Stimulated activated memory B cell treated with anti-CD40 and anti-IgM and Interleukin-4, amounts not matched to agents 10 μg/mL and 1 μg/mL and 100 μg/mL, for 72 hours (primary cell): ENCODE measurements at places on chromosomes 12 and 14.

DNA sequence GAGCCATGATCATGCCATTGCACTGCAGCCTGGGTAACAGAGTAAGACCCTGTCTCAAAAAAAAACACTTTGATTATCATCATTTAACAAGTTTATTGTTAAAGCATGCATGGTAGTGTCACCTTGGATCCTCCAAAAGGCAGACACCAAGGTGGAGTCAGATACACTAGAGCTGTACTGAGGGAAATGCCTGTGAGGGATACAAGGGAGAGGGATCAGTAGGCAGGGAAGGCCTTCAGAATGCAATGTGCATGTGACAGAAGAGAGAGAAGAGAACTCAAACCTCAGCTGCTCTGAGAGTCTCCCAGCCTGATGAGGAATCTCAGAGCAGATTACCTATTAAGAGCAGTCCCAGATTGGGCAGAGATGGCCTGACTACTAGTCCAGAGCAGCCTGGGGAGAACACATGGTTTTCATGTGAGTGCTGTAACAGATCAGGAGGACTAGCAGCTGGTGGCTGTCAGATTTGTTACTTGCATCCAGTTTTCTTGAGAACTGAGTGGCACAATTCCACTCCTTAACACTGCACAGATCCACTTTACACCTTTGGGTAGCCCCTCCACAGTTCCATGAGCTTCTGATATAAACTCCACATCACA is 38.0 kb upstream of the A2ML1 start:
- ATAC-seq = no peak

GRCh38 chr12:62146318-62146717 is 113.9 kb upstream of the USP15 start:
- ATAC-seq = no peak

- ATAC-seq = no peak
Observed at GRCh38 chr12:119447618-119448017, 113.1 kb downstream of the CCDC60 start.

- ATAC-seq = no peak
Observed at GRCh38 chr14:49908433-49908782, 15.5 kb downstream of the ARF6 start.

GRCh38 chr14:93121030-93121834 is 5.5 kb upstream of the ITPK1 start:
- ATAC-seq = no peak

GRCh38 chr12:109137055-109137454 is 20.7 kb downstream of the ACACB start:
- ATAC-seq = no peak

DNA sequence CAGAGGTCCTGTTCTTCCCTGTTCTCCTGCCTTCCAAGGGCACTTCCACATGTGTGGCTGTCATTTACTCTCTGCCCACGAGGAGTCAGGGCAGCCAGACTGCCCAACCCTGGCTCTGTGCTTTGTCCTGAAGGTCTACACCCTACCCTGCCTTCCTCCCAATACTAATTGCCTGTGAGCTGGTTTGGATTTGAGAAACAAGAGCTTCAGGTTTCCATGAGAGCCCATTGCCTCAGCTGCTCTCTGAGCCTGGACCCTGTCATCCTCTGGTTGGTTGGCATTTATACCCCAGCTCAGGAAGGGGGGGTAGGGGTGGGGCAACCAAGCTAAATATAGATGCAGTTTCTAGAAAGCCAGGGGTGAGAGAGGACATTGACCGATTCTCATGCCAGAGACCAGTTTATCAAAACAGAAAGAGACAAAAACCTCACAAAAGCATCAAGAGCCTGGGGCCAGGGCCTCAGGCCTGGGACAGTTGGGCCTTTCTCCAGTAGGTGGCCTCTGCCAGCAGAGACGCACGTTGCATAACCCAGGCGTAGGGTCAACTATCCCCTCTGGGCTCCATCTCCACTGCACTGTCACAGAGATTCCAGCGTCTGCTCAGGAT is 34.5 kb downstream of the VDR start:
- ATAC-seq = no peak

- ATAC-seq = no peak
Observed at GRCh38 chr14:58946431-58946830, 242.0 kb upstream of the DAAM1 start.

DNA sequence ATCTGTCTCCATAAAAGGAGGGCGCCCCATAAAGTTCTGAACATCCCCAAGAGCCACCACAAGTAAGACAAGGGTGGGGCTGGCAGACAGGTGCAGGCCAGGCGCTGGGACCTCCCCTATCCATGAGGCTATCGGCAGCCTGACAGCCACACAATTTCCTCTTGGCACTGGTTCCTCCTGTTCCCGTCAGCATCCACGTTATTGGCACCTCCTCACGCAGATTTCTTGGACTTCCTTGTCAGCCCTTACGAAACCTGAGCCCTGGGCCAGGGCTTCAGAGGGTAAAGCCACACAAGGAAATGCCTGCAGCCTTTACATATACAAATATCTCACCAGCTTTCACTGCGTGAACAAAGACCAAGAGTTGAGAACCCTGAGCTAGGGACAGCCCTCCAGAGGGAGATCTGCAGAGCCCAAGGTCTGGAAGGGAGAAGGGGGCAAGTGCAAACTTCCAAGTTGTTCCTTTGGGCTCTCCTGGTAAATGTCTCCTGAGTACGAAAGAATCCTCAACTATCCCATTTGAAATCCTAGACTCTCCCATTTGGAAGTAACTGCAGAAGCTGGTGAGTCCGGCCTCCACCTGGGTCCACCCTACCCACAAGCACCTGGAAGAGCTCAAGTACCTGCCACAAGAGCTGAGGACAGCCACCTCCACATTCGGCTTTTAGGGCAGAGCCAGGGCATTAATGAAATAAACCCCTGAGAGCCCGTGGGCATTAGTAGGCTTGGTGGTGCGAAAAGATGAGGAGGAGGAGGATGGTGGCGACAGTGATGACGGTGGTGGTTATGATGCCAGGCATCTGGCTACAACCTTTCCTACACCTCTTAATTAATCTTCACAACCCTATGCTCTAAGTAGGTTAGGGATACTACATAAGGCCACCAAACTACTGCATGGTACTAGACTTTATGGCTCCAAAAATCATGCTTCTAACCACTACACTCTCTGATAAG is 5.5 kb upstream of the TC2N start:
- peak; percentile 60 for ATAC-seq

- ATAC-seq = peak; percentile 91
Observed at GRCh38 chr14:21092273-21093011, 6.0 kb downstream of the ZNF219 start.

DNA sequence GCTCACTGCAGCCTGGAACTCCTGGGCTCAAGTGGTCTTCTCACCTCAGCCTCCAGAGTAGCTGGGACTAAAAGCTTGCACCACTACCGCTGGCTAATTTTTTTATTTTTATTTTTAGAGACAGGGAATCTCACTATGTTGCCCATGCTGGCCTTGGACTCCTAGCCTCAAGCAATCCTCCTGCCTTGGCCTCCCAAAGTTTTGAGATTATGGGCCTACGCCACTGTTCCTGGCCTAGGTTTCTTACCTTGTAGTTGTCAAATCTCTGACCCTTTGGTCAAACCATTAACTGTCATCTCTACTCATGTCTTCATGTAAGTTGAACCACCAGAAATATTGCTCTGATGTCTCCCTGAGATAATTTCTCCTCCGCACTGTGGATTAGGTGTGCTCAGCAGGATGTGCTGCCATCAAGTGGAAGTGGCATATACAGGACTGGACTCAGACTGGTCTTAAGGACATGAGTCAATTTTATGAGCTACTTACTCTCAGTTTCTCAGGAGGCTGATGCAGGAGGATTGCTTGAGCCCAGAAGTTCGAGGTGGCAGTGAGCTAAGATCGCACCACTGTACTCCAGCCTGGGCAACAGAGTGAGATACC is 28.5 kb downstream of the ACTR6 start:
- no peak for ATAC-seq

- ATAC-seq = no peak
Observed at GRCh38 chr12:75086091-75087038, 123.3 kb downstream of the KCNC2 start.

GRCh38 chr12:29869946-29870345 is 86.2 kb upstream of the TMTC1 start:
- ATAC-seq = no peak

GRCh38 chr12:117872546-117873169 is 96.1 kb downstream of the KSR2 start:
- no peak for ATAC-seq

- ATAC-seq = no peak
Observed at GRCh38 chr12:98371419-98371818, 144.0 kb upstream of the TMPO start.

- ATAC-seq = no peak
Observed at GRCh38 chr12:17158201-17158600, 552.2 kb upstream of the LMO3 start.

- no peak for ATAC-seq
Observed at GRCh38 chr12:24121911-24122310, 172.4 kb upstream of the SOX5 start.

DNA sequence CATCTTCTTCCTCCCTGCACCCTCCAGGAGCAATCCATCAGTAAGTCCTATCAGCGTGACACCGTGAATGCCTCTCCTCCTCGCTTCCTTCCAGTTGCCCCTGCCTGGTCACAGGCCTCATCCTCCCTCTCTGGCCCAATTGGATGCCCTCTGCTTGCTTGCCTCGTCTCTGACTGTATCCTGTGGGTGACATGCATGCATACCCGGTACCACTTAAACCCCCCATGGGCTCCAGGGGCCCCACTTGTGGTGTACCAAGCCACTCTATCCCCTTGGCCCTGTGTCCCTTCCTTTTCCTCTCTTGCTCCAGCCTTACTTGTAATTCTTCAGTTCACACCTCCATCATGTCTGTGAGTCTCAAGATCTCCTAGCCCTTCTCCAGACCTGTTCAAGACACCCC is 106.0 kb upstream of the RTL1 start:
- peak; percentile 12 for ATAC-seq

DNA sequence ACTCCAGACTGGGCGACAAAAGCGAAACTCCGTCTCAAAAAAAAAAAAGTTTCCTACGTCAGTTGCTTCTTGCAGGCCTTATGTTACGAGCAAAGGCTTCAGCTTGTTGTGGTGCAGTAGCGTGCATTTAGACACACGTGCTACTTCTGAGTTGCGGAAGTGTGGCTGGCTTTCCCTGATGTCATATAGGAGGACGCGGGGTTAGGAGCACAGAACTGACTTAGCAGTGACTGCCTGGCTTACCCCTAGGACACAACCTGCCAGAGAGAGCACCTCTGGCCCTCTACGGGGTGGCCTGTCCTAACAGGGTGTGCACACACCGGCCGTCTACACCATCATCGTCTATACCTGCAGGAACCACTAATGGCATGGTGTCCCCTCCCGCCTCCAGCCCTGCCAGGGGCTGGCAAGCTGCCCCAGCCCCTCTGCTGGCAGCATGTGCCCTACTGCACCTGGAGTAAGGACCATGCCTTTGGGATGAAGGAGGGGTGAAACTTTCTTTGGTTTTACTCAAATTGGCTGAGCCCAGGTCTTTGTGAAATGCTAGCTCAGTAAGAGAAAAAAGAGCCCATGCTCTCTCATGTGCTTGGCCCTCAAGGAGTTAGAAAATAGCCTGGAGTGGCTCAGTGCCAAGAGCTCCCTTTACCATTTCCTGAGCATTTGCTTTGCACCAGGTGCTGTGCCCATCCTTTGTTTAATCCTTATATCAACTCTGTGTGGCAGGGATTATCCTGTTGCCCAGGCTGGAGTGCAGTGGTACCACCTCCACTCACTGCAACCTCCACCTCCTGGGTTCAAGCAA is 1.7 kb upstream of the GPR68 start:
- no peak for ATAC-seq

DNA sequence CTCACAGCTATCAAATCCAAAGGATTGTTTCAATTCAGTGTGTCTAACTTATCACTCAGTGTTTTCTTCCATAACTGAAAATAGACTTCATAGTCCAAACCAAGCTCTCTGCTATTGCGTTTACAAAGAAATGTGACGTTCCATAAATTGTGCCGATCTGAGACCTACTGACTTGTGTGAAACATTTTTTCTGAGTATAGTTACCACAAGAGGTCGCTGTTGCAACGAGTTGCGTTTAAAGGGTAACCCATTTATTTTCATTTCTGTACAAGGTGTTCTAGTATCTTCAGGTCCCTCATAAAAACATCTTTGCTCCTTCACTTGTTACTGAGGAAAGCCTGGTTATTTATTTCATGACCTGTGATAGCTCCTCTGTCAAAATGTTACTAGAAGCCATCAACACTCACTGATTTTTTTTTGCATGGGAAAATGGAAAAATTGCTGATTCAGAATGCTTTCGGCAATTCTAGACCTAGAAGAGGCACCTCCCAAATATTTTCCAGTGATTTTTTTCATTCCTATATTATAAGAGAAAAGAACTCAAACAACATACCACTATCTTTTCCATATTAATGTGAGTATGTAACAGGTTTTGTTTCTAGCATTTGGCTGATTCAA is 60.9 kb upstream of the OR4E1 start:
- ATAC-seq = no peak

DNA sequence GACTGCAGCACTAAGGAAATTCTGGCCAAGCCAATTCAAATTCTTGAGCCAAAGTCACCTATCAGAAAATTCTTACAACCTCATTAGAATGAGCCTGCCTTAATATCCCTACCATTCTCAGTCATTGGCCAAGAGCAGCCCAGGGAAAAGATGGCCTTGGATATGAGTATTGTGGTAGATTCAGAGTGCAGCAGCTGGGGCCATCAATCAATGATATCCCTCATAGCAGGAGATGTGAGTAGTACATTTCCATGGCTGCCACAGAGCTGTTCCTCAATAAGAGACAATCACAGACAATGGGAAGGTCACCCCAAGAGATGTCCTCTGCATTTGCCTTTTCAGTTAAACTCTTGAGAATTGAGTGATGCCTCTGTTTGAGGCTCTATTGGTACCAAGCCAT is 161.6 kb downstream of the DYRK2 start:
- ATAC-seq = no peak

GRCh38 chr14:101840649-101841369 is 79.3 kb downstream of the PPP2R5C start:
- no peak for ATAC-seq

DNA sequence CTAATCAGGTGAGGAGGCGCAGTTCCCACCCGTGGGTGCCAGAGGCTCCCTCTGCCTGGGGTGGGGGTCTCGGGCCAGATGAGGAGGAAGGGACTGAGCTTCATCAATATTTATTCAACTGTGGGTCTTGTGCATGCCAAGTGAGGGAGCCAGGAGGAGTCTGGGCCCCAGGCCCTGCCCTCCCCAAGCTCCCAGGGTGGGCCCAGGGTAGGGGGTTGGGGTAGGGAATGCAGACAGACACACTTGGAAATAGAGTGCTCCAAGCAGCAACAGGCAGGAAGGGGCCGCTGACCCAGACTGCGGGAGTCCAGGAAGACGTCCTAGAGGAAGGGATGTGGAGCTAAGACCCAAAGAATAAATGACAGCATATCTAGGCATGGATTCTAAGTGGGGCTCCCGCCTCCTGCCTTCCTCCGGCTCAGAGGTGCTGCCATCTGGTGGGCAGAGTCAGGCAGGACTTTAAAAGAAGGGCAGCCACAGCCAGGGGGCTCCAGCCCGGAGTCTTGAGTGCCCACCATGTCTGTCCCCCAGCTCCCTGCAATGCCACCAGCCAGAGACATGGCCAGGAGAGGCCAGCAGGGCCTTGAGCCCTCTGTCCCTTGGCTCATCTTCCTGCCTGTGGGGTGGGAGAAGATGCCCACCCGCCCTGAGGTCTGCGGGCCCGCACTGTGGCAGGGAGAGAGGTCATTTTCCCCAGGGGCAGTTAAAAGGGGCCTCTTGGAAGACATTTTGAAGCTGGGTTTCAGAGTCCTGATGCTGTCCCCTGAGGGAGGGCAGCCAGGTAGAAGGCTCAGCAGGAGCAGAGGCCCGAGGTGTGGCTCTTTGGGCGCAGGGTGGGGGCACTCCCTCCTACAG is 70.1 kb downstream of the PHETA1 start:
- peak; percentile 55 for ATAC-seq
